NAMALWA (cell line): ENCODE measurements at places on chromosomes 3 and 15.

DNA sequence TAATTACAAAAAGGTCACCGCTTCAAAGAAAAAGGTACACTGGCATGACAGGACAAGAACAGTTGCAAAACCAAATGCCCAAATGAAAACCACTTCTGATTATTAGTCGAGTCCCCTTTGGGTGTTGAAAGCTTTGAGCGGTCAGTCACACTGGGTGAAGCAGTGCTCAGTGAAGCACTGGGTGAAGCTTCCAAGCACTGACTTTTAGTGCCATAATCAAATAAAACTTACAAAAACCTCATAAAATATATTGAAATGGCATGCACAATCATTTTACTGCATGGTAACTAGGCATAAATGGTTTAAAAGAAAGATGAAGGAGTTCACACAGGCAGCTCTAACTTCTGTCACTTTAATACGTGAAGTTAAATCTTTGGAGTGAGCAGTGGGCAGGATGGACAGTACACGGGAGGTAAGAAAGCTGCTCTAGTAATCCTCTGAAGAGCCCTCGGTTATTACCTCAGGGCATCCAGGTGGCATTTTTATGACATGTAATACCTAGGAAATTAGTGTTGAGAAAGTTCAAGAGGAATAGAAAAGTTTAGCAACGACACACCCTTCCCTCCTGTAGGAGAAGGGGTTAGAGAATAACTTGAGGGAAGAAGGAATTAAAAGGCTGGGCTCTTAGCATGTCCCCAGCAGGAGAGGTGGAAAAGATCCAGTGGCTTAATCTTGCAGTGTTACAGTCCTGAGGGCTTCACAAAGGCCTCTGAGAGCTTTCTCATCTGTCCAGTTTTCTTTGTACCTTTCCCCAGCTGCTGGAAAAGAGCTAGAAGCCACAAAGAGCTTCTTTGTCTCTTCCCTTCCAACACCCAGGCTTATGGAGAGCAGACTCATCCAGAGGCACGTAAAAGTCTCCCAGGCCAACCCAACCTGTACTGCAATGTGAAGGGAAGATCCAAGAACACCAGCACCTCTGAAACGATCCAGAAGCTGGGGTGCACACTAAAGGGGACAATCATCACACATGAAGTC lies 64.9 kb upstream of the MYO5C start:
- no peak for DNase-seq

GRCh38 chr15:40845511-40846284 lies 1.9 kb downstream of the SPINT1 start:
- DNase-seq, result no peak

DNA sequence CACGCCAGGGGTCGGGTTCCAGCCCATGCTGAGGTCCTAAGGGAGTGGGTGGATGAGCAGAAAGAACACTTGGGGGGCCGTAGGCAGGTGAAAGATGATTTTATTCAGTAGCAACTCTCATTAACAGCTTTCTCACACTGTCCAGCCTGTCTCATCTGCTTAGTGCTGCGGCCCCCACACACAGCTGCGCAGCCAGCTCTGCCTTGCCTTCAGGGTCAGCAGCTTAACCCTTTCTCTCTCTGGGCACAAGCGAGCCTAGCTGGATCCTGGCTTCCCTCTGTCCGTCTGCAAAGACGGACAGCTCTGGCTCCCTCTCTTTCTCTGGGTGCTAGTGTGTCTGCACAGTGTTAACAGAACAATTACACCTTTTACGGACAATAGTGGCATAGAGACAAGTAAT lies 21.3 kb downstream of the NPAP1 start:
- DNase-seq, result no peak

GRCh38 chr3:11929531-11929930 lies 74.7 kb upstream of the SYN2 start:
- no peak for DNase-seq
